ENCODE measurements at places on chromosomes 16 and 17. TPM values are rescaled to one million over a fixed set of nuclear protein-coding genes. Genes with fewer than 3 reads are reported as not detected.

Gene COPZ2
- 35.1 TPM for total RNA-seq

Gene ZSCAN10
- total RNA-seq = not detected

Gene CCL5
- 0.29 TPM for total RNA-seq

Gene TNFAIP1
- 35.9 TPM for total RNA-seq

Gene TP53TG3C
- total RNA-seq = 0.29 TPM

Gene JUP
- total RNA-seq = 241 TPM

Gene JPT1
- 48.4 TPM for total RNA-seq

Gene TBX2
- total RNA-seq = 42.5 TPM

Gene CA5A
- not detected for total RNA-seq

Gene ZNF423
- under 0.01 TPM for total RNA-seq

Gene ABCA6
- total RNA-seq = 7.7 TPM

Gene SCGB1C2
- total RNA-seq = not detected

Gene MEIOB
- not detected for total RNA-seq

Gene IRX3
- 12.7 TPM for total RNA-seq

Gene C1QTNF1
- total RNA-seq = 220 TPM

Gene LHX1
- total RNA-seq = not detected

Gene SLC16A6
- 4.2 TPM for total RNA-seq

Gene TPSAB1
- total RNA-seq = not detected

Gene SLC6A4
- total RNA-seq = not detected

Gene HOXB9
- total RNA-seq = not detected

Gene CEP295NL
- total RNA-seq = 3.0 TPM

Gene NRN1L
- not detected for total RNA-seq

Gene KRTAP2-2
- total RNA-seq = not detected

Gene NECAB2
- not detected for total RNA-seq

Gene KRTAP4-4
- total RNA-seq = not detected

Gene KRTAP4-5
- total RNA-seq = not detected

Gene MGRN1
- 56.8 TPM for total RNA-seq

Gene WFIKKN1
- 0.22 TPM for total RNA-seq

Gene PRRT2
- 0.44 TPM for total RNA-seq

Gene FBXW10
- total RNA-seq = under 0.01 TPM

Gene TP53TG3B
- total RNA-seq = not detected

Gene SAMD14
- total RNA-seq = 1.8 TPM

Gene FN3K
- 3.3 TPM for total RNA-seq

Gene STH
- not detected for total RNA-seq

Gene HAP1
- 0.44 TPM for total RNA-seq

Gene KCNG4
- total RNA-seq = not detected

Gene TP53TG3F
- 0.22 TPM for total RNA-seq

Gene C1QL1
- total RNA-seq = not detected

Gene NAGLU
- total RNA-seq = 58.4 TPM

Gene PDXDC1
- 108 TPM for total RNA-seq

Gene TMEM132E
- not detected for total RNA-seq

All from placental pericyte (primary cell).